ENCODE measurements at places on chromosomes 16 and 17. TPM values are rescaled to one million over a fixed set of nuclear protein-coding genes. Genes with fewer than 3 reads are reported as not detected.

The CSH1 gene
- not detected for total RNA-seq

The LIG3 gene
- total RNA-seq, result 44.6 TPM

- DNase-seq, result no peak
Observed at GRCh38 chr17:21677911-21678310, 14.4 kb upstream of the KCNJ18 start.

- no peak for DNase-seq
Observed at GRCh38 chr17:43860927-43861622, 14.1 kb downstream of the CD300LG start.

The RSL1D1 gene
- 237 TPM for total RNA-seq
